ENCODE measurements at places on chromosomes 1 and 21.

DNA sequence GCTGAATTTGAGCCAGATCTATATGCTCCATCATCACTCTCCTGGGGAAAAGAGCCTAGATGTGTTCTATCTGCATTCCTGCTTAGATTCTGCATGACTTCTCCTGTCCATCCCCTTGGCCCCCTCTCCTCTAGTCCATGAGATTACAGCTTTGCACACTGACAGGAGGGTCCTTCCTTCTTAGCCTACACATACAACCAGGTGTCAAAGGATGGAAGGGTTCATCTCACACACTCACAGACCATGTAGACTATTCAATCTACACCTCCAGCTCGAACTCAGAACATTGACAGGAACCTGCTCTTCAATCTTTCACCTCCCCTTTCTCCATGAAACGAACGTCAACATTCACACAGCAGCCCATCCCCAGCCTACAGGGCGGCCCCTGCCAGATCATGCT, 13.8 kb downstream of the C1orf116 start:
- no peak for DNase-seq

- DNase-seq, result no peak
These were observed 43.1 kb downstream of the FOXO6 start for GRCh38 chr1:41404308-41404761.

DNA sequence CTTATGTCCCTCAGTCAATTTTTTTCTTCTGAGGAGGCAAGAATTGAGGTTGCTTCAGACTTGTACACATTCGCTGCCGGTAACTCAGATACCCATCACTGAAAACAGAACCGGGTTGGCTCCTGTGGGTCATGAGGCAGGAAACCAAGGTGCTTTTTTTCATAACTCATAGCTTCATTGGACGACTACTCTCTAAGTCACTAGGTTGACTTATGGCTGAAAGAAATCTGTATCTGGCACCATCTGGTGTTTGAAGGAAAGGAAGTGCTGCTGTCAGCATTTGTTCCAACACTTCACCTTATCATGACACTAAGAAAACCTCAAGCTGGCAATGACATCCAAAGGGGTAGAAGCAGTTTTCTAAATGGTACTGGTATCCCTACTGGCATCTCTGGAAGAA, 82.3 kb downstream of the TBX19 start:
- DNase-seq, result no peak

DNA sequence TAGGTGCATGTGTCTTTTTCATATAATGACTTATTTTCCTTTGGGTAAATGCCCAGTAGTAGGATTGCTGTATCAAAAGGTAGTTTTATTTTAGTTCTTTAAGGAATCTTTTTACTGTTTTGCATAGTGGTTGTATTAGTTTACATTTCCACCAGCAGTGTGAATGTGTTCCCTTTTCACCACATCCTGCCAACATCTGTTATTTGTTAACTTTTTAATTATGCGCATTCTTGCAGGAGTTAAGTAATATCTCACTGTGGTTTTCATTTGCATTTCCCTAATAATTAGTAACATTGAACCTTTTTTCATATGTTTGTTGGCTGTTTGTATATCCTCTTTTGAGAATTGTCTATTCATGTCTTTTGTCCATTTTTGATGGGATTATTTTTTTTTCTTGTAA, 1761.9 kb downstream of the PLA2G4A start:
- no peak for DNase-seq

DNA sequence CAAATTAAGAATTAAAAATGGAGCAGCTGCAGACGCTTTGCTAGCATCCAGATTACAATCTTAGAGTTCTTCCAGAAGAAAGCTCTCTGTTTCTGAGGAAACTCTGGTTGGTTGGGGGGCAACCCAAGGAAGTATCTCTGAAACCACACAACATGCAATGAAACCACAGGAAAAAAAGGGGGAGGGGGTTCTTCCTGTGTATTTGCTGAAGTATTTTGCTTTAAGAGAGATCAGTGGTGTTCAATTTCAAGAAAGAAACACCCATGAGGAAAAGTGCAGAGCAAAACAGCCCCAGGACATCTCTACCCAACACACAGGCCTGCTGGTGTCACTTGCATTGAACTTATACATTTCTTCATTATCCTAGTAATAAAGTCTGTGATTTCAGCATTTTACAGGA, 19.7 kb upstream of the TIAM1 start:
- DNase-seq, result no peak

DNA sequence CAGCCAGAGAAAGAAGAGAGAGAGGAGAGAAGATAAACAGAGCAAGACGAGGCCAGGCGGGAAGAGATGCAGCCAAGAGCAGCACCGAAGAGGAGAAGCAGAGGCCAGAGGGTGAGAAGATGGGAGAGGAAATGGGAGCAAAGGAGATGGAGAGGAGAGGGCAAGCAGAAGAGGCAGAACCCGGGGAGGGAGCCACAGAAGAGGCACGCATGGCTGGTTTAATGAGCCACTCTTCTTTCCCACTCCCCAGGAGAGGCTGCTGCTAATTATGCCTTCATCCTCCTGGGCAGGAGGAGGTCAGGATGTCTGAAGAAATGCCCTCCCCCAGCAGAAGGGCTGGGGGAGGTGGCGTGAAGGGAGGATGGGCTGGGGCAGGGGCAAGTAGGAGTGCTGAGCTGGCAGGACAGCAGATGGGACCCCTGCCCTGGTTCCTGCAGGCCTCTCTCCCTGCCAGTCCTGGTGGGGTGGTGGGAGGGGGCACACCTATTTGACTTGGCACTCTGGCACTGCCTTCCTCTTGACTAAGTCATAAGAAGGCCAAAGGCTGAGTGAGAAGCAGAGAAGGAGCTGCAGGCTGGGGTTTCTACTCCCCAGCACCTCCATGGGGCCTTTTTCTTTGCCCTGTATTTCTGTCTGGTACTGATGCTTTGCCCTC, 32.3 kb downstream of the KIRREL1 start:
- no peak for DNase-seq

DNA sequence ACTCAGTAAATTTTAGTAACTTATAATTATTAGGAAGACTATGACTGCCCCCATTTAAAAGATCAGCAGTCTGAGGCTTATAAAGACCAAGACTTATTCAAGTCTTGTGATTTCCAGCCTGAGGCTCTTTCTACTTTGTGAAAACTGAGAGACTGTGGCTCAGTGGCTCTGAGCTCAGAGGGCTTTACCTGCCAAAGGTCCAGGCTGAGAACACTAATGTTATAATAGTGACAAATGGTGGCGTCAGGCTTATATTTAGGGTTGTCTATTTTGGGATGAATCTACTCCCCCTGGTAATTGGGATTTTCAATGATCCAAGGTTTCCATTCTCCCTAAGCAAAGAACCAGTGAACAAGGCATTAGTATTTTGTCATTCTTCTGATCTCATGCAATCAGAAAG, 42.6 kb upstream of the EPS15 start:
- DNase-seq, result no peak

- DNase-seq, result no peak
These were observed 458 bp downstream of the ZC3H12A start for GRCh38 chr1:37474697-37475379.

DNA sequence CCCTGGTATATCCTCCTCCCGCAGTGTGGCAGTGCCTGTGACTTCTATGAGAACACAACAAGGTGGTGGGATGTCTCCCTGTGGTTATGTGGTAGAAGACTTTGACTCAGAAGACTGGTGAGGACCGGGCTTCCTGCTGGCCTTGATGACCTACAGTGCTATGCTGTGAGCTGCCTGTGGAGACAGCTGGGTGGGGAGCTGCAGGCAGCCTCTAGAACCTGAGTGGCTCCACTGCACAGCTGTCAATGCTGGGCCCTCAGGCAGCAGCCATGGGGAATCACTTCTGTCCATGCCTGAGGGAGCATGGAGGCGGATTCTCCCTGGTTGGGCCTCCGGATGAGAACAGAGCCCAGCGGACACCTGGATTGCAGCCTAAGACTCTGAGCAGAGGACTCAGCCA, 14.9 kb downstream of the SLC1A7 start:
- no peak for DNase-seq

- no peak for DNase-seq
These were observed 32.4 kb upstream of the PIGC start for GRCh38 chr1:172476218-172476811.

GRCh38 chr1:184695023-184695422, 59.6 kb downstream of the EDEM3 start:
- no peak for DNase-seq

GRCh38 chr1:93692983-93693591, 11.4 kb upstream of the BCAR3 start:
- no peak for DNase-seq

GRCh38 chr1:67459068-67459467, 28.9 kb upstream of the SERBP1 start:
- DNase-seq, result no peak

- no peak for DNase-seq
These were observed 50.2 kb upstream of the LHX8 start for GRCh38 chr1:75083848-75084514.

DNA sequence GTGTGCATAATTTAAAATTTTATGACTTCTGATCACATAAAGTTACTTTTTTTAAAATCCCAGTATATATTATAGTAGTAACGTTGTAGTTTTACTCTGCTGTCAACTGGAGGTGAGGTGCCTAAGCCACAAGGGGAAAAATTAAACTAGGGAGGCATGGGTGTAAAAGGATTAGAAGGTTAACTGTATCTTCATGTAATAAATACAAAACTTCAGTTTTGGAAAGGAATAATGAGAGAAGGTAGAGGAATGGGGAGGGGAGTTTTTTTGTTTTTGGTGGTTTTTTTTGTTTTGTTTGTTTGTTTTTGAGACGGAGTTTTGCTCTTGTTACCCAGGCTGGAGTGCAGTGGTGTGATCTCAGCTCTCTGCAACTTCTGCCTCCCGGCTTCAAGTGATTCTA, 5.7 kb downstream of the SLC25A33 start:
- DNase-seq, result no peak

- no peak for DNase-seq
These were observed 109.7 kb downstream of the SLC35F3 start for GRCh38 chr1:234014208-234014607.

DNA sequence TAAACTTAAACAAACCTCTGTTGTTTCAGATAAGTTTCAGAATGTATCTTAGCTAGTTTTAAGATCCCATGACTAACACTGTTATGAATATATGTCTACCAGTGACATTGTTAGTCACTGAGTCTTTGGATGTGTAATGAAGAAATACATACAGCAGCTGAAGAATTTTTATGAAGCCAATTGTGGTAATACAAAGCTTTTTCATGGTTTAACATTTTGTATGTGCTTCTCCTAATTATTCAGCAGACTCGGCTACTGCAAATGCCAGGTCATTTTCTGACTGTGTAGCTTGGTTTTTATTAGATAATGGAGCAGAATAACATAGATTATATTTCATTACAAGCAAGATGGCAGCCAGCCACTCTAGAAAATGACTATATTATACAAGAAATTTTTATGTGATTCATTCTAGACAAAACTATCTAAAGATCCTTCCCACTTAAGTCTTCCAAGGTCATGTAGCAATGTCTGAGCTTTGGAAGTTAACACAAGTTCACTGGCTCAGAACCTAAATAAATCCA, 147.8 kb downstream of the TNFSF18 start:
- no peak for DNase-seq

GRCh38 chr1:67429528-67430357, 459 bp downstream of the SERBP1 start:
- no peak for DNase-seq

- no peak for DNase-seq
These were observed 27.8 kb upstream of the ZNF281 start for GRCh38 chr1:200437556-200438203.

GRCh38 chr1:187961895-187962294, 1133.1 kb downstream of the PLA2G4A start:
- DNase-seq, result no peak

DNA sequence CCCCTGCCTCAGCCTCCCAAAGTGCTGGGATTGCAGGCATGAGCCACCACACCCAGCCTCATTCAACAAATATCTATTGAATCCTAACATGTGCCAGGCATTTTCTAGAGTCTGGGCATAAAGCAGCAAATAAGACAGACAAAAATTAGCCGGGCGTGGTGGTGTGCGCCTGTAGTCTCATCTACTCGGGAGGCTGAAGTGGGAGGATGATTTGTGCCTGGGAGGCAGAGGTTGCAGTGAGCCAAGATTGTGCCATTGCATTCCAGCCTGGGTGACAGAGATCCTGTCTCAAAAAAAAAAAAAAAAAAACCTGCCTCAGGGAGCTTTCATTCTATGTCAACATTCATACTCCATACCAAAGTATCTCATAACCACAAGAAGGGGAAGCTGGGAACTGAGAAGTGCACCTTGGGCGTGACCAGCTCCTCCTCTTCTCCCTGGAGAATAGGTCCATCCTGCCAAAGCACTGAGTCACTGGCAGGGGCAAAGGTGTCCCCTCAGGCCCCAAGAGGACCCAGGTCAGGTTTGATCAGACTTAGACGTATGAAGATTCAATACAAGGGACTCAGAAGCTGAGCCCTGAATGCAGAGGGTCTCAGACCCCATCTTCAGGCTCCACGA, 36.8 kb upstream of the PPP1R15B start:
- no peak for DNase-seq

- DNase-seq, result no peak
These were observed 71.5 kb upstream of the RGS4 start for GRCh38 chr1:162997499-162998285.

DNA sequence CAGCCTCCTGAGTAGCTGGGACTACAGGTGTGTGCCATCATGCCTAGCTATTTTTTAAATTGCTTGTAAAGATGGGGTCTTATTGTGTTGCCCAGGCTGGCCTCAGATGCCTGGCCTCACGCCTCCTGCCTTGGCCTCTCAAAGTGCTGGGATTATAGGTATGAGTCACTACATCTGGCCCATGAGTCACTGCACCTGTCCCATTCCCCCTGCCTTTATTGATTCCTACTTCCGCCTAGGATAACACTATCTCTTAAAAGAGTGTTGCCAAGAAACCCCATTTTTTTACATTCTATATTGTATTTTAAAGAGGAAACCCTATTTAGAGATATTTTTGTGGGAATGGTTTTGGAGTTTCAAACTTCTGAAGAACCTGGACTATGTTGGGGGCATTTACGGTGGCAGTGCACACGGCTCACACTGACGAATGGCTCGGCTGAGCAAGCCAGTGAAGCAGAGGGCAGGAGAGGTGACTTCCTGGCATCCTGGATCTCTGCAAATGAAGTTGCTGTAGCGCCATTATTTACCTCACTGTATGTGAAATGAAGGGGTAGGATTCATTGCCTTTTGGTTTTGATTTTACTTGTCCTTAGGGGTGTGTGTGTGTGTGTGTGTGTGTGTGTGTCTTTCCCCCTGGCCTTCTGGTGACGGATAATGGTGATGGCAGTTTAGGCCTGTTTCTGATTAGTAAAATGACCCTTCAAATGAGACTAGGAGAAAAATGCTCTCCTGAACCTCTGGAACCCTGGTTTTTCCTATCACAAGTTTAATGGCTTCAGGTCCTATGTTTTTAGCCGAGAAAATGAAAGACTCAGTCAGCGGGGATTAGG, 22.5 kb downstream of the KIF26B start:
- DNase-seq, result no peak
